ENCODE measurements at places on chromosomes 6 and 20.

DNA sequence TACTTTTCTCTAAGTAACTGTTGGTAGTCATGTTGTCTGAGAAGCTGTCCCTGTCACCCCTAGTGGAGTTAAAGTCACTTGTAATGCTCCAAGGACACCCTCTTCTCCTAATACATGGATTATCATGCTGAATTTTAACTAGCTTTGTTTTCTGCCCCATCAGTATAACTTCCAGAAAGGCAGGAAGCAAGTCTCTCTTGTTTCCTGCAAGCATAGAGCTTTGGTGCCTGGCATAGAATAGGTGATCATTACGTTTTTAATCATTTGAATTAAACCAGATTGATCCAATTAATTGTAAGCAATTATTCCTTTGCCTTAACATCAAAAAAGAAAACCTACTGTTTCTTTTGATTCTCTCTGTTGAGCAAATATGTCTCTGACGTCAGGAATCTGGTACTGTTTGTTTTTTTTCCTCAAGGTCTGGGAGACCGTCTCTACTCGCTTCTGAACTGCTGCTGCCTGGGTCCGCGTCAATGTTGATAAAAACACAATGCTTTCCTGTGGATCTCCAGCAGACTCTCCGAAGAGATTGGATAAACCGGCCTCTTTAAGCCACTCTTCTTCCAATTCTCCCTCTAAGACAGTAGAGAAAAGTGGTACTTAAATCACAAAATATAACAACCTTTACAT, 71.8 kb downstream of the ARHGAP18 start:
- DNase-seq = no peak

- DNase-seq = no peak
Observed at GRCh38 chr6:170313716-170314295, 7.2 kb downstream of the FAM120B start.

- no peak for DNase-seq
Observed at GRCh38 chr6:31112478-31112877, at the start of gene C6orf15. TSS of gene C6orf15 (minus strand) at chr6:31112575. CDS start at chr6:31112555, 20 bp downstream.

GRCh38 chr6:19524366-19525186, 312.6 kb upstream of the ID4 start:
- DNase-seq = no peak

GRCh38 chr6:12944001-12944400, 227.4 kb downstream of the PHACTR1 start:
- DNase-seq = no peak

GRCh38 chr20:59873409-59873808, 60.0 kb downstream of the SYCP2 start:
- DNase-seq = no peak

DNA sequence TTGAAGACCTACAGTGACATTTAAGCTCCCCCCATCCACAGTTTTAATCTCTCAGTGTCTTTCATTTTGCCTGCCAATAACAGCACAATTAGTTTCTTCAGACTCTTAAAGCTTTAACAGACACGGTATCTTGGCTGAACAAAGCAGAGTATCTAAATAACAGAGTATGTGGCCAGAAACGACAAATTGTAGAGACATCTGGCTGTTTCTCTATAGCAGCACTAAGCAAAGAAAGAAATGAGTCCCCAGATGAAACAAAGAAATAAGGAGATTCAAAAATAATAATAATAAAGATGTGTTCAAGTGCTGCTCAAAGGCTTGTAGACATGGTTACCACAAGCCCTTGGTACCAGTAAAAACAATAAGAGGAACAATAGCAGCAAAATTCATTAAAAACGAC, 97.8 kb upstream of the HDAC2 start:
- DNase-seq = no peak

- no peak for DNase-seq
Observed at GRCh38 chr6:35678021-35678654, 10.6 kb downstream of the FKBP5 start.

DNA sequence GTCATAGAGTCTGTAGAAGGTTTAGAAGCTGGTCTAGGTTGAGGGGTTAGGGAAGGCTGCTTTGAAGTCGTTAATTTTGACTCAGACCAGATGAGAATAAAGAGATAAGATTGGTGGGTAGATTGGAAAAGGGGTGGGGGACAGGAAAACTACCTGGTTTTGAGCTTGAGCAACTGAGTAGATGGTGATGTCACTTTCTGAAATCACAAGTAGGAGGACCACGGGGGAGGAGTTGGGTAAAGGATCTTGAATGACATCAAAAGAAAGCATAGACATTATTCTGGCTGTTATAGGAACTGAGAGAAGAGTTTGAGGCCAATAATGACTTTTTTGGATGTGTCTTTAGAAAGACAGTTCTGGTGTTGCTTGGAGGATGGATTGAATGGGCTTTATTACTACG, 4.1 kb upstream of the COL9A1 start:
- no peak for DNase-seq

DNA sequence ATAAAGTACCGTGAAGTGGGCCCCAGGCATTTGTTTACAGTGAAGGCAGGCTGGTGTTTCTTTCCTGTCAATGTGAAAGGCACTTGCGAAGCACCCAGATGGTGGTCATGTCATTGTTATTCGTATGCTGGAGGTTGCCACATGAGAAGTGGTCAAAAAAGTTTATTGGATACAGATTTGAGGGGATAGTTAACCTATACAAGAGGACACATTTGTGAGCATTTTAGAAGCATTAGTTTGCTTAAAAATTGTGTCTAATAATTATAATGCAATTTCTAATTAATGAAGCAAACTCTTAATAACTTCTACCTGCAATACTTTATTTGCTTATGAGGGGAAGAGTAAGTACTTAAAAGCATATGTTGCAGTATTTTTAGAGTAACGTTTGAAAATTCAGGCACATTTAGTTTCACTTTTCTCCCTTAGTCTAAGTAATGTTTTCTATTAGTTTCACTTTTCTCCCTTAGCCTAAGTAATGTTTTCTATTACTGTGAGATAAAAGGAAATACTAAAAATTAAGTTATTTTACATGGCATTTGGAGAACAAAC, 120.7 kb upstream of the CLDN20 start:
- DNase-seq = no peak

- DNase-seq = no peak
Observed at GRCh38 chr20:2338411-2339066, 42.2 kb upstream of the TGM6 start.

GRCh38 chr6:5112066-5112799, 27.1 kb downstream of the PPP1R3G start:
- no peak for DNase-seq

- no peak for DNase-seq
Observed at GRCh38 chr6:124436803-124437202, 525.4 kb upstream of the RNF217 start.

GRCh38 chr6:56689663-56690062, 47.0 kb upstream of the DST start:
- DNase-seq = no peak

Measured in substantia nigra (tissue), 51 donors.